Foreskin fibroblast (primary cell): ENCODE measurements at places on chromosomes 7 and 10.

DNA sequence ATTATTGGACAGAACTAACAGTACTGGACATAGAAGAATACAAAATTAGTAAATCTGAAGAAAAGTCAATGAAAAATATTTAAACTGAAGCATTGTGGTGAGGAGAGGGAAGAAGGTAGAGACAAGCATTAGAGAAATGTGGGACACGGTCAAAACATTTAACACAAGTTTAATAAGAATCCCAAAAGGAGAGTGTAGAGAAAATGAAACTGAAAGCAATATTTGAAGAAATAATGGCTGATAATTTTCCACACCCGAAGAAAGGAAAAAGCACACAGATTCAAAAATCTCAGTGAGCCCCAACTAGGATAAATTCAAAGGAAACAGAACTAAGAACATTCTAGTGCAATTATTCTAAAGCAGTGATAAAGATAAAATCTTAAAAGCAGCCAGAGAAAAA, 126.4 kb upstream of the LRRTM3 start:
- DNase-seq, result no peak

GRCh38 chr10:61052469-61053205, 108.7 kb upstream of the RHOBTB1 start:
- DNase-seq, result no peak

DNA sequence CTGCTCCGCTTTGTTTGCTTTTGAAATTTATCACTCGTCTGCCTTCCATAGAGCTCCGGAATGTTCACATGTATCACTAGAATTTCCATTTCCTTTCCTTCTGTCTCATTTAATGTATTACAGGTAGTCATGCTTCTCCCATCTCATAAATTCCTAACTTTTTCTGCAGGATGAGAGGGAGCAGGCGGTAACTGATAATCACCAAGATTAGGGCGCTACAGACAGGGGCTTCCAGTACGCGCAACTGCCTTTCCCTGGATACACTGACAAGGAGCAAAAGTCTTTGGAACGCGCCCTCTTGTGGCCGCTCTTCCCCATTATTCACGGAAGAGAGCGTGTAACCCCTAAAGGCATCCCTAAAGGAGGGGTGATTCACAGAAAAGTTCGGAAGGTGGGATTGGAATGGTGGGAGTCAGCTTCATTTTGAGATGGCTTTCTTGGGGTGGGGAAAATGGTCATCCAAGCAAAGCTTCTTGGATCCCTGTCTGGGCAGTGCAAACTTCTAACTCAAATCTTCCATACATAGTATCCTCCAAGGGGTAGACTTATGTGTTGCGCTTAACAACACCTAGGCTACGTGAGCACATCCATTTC, 6.5 kb downstream of the INHBA start:
- peak; percentile 91 for DNase-seq

DNA sequence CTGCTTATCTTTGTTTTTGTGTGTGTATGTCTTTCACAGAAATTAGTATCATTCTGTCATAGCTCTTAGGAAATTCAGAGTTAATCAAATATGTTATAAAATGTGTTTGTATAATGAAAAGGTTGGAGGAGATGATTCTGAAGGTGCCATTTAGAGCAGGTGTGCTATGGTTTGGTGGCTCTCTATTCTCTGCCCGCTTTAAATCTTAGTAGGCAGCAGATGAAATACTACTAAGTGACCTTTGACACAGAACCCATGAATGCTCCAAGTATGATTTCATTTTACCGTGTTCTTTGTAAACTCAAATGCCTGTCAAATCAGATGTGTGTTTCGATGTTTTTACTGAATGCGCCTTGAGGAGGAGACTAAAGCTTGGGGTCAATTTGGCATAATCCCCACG, 24.5 kb downstream of the ZEB1 start:
- no peak for DNase-seq

DNA sequence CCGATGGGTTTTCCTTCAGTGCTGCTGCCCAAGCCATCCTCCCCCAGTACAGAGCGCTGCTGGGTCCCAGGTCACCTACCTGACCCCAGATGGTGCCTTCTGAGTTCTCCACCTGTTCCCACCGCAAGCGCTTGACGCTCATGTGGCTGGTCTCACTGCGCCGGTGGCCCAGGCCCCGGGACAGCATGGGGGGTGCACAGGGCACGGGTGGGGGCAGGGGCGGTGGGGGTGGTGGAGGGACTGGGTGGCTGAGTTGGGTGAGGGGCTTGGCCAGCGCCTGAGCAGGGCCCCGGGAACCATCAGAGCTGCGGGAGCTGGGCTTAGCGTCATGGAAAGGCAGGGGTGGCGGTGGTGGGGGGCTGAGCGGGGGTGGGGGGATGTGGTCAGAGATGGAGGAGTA, 43.4 kb downstream of the GRID2IP start:
- DNase-seq, result no peak

DNA sequence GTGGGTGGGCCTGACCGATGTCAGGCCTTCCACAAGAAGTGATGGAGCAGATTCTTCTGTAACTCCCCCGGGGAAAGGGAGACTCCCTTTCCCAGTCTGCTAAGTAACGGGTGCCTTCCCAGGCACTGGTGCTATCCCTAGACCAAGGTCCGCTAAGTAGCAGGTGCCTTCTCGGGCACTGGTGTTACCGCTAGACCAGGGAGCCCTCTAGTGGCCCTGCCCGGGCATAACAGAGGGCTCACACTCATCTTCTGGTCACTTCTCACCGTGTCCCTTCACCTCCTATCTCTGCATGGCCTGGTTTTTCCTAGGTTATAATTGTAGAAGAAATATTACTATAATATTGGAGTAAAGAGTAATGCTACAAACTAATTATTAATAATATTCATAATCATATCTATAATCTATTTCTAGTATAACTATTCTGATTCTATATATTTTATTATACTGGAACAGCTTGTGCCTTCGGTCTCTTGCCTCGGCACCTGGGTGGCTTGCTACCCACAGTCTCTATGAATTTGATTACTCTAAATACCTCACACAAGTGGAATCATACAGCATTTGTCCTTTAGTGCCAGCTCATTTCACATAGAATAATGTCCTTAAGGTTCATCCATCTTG, 1378.7 kb downstream of the XPNPEP1 start:
- peak; percentile 79 for DNase-seq

- DNase-seq, result no peak
Observed at GRCh38 chr10:124288928-124289850, 129.5 kb downstream of the OAT start.

DNA sequence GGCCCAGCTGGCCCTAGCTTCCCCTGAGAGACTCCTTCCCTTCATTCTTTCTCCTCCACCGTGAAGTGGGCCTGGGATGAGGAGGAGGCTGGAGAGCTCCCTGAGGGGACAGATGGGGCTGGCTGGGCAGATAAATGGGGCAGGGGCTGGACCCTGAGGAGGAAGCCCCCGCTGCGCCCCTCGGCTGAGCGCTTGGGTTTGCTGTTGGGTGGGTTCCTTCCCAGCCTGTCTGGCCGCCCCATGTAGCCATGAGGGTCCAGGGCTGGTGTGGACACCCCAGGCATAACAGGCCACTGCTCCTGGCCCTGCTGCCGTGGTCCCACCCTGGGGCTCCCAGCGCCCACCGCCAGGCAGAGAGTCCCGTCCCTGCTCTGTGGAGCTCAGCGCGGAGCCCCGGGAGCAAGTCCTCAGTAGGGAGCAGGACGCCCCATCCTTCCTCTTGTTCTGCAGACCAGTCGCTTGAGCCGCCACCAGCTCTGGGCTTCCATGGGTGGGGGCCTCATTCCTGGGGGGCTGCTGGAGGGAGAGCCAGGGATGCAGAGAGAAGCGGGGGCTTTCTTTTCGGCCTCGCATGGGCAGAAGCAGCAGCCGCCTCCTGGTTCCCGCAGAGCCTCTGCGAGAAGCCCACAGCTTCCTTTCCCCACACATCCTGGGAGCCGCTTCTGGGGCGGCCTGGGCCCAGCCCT, 266.4 kb upstream of the TCERG1L start:
- no peak for DNase-seq

DNA sequence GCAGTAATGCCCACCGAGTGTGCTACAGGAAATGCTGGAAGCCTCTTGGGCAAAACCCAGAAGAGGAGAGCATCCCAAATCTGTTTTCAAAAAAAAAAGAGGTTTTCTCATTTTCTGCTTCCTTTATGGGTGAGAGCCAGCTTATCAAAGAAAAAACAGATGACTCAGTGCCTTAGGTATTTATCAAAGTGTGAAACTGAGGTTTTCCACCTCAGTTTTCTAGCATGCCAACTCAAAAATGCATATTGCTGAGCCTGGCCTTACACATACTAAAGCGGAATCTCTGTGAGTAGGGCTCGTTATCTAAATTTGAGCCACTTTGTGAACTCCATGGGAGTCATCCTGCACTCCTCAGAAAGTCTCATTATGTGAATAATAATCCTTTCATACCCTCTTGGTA, 705.1 kb downstream of the SUGCT start:
- no peak for DNase-seq

GRCh38 chr10:15595260-15595659, 124.5 kb downstream of the ITGA8 start:
- DNase-seq, result no peak

DNA sequence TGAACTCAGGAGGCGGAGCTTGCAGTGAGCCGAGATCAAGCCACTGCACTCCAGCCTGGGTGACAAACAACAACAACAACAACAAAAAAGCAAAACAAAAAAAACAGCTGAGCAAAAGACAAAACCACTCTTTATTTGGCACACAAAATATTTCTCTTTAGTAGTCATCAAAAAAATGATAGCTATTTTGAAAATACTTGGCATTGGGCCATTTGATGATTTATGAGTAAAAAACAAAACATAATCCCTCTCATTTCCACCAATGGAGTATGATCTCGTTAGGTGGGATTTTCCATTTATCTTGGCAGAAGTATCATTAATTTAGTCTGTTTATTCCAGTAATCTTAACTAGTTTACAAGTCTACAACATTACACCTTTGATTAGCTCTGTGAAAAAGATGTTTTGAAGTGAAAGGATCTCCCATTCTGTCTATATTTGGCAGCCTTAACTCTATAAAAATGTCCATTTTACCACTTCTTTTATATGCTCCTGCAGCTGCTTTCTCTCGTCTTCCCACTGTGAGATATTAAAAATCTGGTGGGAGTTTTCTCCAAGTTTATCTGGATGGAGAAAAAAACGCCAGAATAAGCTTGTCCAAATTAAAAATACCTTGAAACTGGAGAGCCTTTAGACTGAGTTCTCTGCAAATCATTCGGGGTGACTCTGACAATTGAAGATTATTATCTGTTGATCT, 58.8 kb upstream of the AGMO start:
- no peak for DNase-seq
